ENCODE measurements at places on chromosomes 3 and 15. TPM values are rescaled to one million over a fixed set of nuclear protein-coding genes. Genes with fewer than 3 reads are reported as not detected.

DNA sequence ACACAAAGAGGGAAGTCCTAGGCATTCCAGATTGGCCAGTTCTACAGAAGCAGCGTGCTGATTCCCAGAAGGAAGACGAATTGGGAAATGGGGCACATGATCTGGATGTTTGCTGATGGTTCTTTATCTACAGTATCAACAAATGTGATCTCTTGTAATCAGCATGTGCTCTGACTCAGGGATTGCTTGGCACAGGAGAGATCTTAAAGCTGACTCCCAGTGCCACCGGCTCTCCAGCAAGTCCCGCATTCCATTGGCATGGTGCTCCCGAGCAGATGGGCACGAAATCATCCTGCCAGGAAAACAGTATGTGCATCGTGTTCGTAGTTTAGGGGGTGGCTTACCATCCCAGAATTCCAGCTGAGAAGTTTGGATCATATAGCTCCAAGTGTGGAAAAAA is 259.9 kb upstream of the NR2F2 start:
- peaks cover 16% of the 10 kb centered on the region for H3K4me1 ChIP-seq
- no peak overlapping the region for H3K4me3 ChIP-seq
- no peak for DNase-seq
- H3K36me3 ChIP-seq: no peaks in the 10 kb centered on the region
- no peak overlapping the region for H3K27ac ChIP-seq
- H3K27me3 ChIP-seq: no peaks in the 10 kb centered on the region

DNA sequence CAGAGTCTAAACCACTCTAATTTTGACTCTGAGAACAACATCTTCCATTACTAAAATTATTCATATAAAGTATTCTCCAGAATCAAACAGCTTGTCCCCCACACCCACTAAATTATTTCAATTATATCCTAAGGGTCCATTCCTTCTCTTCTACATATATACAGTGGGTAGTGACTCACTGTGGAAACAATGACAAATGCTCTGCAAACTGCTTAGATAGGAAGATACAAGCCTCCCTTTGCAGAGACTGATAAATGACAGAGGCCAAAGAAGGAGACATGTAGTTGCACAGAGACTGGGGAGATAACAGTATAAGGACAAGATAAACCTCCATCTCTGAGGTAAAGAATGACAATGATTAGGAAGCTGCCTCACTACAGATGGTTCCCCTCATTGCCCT is 1087.4 kb downstream of the AGBL1 start:
- no peaks in the 10 kb centered on the region for H3K36me3 ChIP-seq
- H3K4me1 ChIP-seq: no peaks in the 10 kb centered on the region
- H3K27ac ChIP-seq: no peak overlapping the region
- no peaks in the 10 kb centered on the region for H3K27me3 ChIP-seq

- H3K27me3 ChIP-seq: no peaks in the 10 kb centered on the region
- H3K27ac ChIP-seq: no peak overlapping the region
- no peaks in the 10 kb centered on the region for H3K36me3 ChIP-seq
These were observed 131.4 kb downstream of the EPHA3 start for GRCh38 chr3:89238846-89239245.

DNA sequence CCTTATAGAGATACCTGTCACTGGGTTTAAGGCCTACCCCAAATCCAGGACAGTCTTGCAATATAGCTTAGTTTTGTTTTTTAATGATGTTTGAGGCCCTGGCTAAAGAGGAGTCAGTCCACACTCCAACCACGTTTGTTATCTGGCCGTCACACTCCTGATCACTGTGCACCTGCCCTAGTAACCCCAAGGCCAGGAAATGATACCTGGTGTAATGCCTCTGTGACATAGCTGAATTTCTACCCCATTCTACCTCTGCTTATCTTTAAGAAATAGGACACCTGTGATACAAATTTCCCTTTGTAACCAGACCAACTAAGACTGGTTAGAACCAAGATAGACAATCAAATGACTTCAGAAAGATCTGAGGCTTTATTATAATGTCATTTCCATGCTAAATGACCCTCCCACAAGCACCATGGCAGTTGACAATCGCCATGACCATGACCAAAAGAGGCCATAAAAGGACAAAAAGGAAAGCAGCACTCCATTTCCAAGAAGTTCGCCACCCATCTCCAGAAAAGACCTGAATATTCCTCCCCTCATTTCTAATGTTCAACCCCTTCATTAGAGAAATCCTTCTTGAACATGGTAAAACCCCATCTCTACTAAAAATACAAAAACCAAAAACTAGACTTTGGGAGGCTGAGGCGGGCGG is 4.8 kb upstream of the RTP3 start:
- DNase-seq: no peak
- H3K27ac ChIP-seq: no peak overlapping the region
- no peaks in the 10 kb centered on the region for H3K27me3 ChIP-seq

DNA sequence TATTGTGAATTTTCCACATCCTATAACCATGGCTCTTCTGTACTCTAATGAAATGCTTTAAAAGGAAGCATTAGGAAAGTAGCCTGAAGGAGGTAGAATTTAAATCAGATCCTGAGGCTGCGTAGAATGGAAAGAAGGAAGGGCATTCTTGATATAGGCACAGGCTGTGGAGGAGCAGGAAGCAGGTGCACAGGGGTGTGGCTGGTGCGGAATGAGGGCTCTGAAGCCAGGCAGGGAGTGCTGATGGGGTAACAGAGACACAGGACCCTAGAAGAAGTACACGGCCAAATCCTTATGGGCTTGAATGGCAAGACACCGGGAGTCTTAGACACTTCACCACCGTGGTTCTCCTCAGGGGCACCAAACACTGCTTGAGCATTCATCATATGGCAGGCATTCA is 97.0 kb downstream of the MYLK start:
- no peak overlapping the region for H3K4me3 ChIP-seq
- H3K4me1 ChIP-seq: peaks cover 20% of the 10 kb centered on the region
- no peak for DNase-seq
- H3K27ac ChIP-seq: no peak overlapping the region
- H3K27me3 ChIP-seq: no peaks in the 10 kb centered on the region
- no peaks in the 10 kb centered on the region for H3K36me3 ChIP-seq

The NANOGP8 gene
- total RNA-seq: not detected

The PLA2G4F gene
- total RNA-seq: 12.9 TPM

Measured in stomach (tissue), 19 donors.